MM.1S (cell line): ENCODE measurements at places on chromosomes 1 and 21.
A peak's percentile ranks its signal among the peaks of the same experiment; 100 is the strongest.

GRCh38 chr1:153513023-153513422 is 22.8 kb downstream of the S100A6 start:
- DNase-seq = no peak

GRCh38 chr1:41698916-41699860 is 214.7 kb upstream of the EDN2 start:
- peak; percentile 99 for DNase-seq

DNA sequence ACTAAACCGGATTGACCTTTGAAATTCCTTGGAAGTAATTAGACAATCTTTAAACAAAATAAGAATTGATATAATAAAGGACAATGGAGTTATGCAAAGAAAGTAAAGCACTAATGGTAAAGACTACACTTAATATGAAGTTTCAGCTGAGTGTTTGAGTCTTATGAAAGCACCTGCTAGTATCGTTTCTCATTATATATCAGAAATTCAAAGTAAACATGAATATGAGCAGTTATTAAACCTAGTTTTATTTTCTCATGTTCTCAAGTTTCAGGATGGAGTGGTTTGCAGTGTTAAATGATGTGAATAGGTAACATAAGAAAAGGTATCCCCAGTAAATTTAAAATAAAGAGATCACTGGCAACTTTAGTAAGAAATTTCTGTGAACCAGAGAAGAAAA is 188.6 kb downstream of the ZP4 start:
- peak; percentile 78 for DNase-seq

- DNase-seq = no peak
Measured at GRCh38 chr1:203581841-203582240, 44.8 kb upstream of the ATP2B4 start.

GRCh38 chr1:84525779-84526178 is 19.4 kb upstream of the GNG5 start:
- no peak for DNase-seq

DNA sequence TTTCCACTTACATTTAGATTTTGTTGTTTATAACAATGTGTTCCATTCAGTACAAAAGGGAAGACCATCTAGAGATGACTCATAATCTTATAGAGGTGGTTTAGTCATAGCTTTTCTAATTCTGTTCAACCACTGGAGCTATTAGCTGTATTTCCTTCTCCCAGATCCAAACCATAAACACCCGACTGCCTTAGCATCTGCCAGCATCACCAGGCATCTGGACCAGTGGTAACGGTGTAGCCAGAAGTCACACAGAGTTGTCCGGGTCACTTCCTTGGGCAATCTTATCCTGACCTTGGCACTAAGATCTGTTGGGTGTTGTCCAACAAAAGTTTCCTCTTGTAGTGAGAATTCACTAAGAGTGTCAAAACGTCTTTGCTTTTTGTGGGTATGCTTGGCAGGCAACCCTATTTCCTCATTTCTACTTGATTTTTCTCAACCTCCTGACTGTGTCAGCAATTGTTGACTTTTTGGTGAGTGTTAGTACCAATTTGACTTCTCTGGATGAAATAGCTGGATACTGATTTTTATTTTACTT is 372.1 kb upstream of the B3GALT2 start:
- DNase-seq = no peak

DNA sequence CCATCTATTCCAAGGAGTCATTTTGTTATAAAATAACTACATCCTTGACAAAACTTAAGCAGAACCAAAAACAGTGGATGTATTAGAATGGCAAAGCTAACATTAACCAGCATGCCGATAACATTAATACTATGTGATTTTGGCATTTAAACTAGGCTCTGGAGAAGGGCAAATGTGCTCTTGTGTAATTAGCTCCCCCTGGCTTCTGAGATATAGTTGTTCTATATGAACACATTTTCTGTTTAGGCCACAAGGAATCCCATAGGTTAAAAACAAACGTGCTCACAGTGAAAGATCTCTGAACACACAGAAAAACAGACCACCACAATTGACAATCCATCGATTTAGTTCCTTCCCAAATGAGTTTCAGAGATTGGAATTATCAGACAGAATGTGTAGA is 57.4 kb upstream of the TARS2 start:
- peak; percentile 43 for DNase-seq

- no peak for DNase-seq
Measured at GRCh38 chr1:248792342-248792741, 33.4 kb downstream of the SH3BP5L start.

DNA sequence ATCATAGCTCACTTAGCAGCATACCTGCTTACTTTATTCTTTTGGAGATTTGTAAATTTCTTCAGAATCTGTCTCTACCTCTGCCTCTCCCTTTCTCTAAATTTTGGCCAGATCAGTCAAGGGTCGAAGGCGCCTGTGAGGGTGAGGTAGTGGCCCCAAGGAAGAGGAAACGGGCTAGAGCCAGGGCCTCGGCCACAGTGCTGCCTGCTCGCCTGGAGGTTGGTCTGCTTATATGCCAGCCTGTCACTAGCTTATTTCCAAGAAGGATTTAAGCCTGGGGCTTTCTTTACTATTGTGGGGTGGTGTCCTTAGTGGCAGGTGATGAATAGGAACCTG is 19.6 kb downstream of the PEX14 start:
- DNase-seq = no peak

- no peak for DNase-seq
Measured at GRCh38 chr1:92790081-92790480, 5.2 kb upstream of the EVI5 start.

DNA sequence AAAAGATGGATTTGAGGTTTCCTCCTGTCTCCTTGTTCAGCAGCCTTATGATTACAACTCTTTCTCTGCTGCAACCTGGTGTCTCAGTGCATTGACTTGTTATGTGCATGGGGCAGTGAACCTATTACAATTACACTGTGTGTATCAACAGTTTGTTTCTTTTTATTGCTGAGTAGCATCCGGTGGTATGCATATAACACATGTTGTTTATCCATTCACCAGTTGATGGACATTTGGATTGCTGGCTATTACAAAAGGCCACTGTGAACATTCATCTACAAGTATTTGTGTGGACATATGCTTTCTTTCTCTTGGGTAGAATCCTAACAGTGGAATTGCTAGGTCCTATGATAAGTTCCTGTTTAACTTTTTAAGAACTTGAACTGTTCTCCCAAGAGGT is 65.9 kb downstream of the FMO4 start:
- DNase-seq = no peak

DNA sequence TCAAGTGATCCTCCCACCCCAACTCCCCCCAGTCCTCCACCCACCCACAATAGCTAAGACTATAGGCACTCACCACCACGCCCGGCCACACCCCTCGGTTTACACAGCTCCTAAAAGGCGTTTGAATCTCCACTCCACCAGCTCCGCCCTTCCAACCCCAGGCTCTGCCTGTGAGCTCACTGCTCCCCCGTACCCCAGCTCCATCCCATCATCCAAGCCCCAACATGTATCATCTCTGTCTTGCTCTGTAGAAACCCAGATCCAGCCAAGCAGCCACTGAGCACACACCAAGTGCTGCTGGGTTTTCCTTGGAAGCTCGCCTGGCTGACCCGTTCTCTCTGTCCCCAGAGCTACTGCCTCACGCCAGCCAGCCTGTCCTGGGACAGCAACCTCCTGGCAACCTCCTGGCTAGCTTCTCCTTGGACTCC is 12.0 kb upstream of the S100A2 start:
- no peak for DNase-seq

GRCh38 chr1:117710710-117711109 is 104.9 kb downstream of the TENT5C start:
- DNase-seq = no peak

GRCh38 chr1:23793018-23793781 is 2.3 kb downstream of the LYPLA2 start:
- DNase-seq = no peak

GRCh38 chr21:39125752-39126485 is 57.3 kb downstream of the PSMG1 start:
- peak; percentile 31 for DNase-seq

DNA sequence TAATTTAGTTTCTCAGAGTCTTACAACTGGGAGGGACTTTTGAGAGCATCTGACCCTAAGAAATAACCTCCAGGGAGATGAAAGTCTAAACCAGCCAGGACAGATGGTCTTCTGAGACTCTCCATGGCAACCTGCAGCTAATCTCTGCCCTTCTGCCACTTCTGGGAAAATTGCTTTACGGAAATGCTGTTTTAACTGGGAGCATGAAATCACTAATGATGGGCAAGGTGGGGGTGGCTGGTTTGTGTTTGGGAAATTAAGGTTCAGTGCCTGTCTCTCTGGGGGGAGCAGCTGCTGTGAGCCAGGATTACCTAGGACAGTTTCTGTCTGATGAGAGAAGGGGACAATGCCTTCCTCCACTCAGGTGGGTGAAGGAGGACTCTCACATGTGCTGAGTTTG is 33.2 kb downstream of the ROR1 start:
- no peak for DNase-seq

- DNase-seq = peak; percentile 82
Measured at GRCh38 chr1:168509875-168510791, 33.7 kb downstream of the XCL2 start.

- DNase-seq = no peak
Measured at GRCh38 chr1:17155257-17155920, 36.1 kb upstream of the PADI2 start.

GRCh38 chr21:29697555-29698193 is 242.1 kb downstream of the GRIK1 start:
- no peak for DNase-seq

- no peak for DNase-seq
Measured at GRCh38 chr1:244174922-244175521, 123.9 kb downstream of the ZBTB18 start.

DNA sequence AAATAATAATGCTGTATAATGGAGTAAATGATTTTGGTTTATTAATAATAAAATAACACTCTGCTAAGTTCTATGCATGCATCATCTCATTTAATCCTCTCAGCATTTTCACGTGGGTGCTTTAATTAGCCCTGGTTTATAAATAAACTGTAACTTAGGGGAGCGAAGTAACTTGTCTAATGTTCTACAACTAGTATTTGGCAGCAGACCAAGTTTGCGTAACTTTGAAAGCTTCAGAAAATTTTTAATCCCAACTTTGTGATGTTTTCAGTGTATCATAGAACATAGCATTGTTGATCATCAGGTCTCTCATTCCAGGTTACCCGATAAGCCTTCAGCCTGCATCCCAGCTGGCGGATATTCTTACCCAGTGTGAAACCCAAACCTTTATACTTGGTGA is 322.4 kb upstream of the SGIP1 start:
- DNase-seq = no peak

- no peak for DNase-seq
Measured at GRCh38 chr1:111202707-111203623, 2.5 kb upstream of the DENND2D start.

DNA sequence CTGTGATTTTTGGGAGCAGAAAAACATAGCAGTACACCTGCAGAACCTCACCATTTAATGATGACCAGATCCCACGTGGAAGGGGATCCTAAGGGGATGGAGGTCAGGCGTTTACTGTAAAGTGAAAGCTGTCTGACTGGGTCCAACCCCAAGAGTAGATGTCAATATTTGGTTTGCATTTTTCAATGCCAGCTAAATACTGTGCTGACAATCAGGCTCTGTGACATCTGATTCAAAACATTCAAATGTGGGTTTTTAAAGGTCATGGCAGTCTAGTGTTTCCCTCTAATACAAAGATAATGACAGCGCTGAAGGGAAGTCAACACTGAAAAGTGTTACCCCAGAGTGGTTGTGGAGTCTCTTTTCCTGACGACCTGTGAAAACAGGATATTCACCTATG is 68.1 kb downstream of the SPAG17 start:
- DNase-seq = no peak

DNA sequence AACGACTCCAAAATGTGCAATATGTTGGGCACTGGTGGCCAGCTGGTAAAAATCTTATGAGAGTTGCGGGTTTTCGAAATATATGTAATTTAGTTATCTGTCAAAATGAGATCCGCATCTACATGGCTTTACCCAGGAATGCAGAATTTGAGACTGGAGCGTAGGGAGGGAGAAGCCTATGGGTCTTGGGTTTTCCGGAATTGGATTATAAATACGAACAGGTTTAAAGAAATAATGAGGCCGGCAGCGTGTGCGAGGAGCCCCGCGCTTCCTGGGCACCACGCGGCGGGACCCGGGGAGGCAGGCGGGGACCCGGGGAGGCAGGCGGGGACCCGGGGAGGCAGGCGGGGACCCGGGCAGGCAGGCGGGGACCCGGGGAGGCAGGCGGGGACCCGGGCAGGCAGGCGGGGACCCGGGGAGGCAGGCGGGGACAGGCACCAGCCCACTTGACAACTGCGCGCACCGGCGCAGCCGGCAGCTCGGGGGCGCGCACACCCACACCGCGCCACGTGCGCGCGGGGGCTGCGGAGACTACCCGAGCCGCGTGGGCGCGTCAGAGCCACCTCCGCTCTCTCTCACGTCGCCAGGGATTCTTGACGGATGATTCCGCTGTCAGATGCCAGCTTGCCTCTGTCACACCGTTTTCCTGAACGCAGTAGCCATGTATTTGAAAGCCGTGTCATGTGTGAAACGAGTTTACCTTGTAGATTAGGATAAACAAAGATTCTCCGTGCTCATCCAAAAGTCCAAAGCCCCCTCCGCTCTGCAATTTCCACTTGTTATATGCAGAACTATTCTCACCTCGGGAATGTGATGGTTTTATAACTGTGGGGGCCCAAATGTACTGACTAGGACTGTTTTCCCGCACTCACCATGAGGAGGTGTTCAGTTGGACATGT is 54.3 kb upstream of the HNRNPU start:
- peak; percentile 28 for DNase-seq

- peak; percentile 34 for DNase-seq
Measured at GRCh38 chr1:43858324-43858723, 75.3 kb upstream of the ARTN start.

- DNase-seq = no peak
Measured at GRCh38 chr1:74522148-74522547, 9.7 kb upstream of the LRRC53 start.

DNA sequence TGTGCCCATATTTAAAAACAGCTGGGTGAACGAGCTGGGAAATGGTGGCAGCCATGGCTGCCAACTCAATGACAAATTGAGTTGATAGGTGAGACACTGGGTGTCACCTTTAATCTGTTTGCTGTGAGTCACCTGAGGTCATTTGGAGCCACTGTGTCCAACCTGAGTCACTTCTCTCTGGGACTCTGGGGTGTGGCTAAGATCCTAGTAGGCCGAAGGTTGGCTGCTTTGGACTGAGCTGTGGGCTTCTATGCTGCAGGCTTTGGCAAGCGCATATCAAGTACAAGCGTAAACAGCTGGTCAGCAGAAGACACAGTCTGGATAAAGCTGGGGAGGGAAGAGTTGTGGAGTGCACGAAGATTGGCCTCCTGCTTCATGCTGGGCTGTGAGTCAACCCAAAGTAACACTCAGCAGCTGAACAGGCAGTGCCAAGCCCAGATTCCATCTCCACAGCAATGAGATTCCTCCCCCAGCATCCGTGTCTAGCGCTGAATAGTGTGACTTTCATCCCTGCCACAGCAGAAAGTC is 24.0 kb downstream of the TEX35 start:
- DNase-seq = no peak

DNA sequence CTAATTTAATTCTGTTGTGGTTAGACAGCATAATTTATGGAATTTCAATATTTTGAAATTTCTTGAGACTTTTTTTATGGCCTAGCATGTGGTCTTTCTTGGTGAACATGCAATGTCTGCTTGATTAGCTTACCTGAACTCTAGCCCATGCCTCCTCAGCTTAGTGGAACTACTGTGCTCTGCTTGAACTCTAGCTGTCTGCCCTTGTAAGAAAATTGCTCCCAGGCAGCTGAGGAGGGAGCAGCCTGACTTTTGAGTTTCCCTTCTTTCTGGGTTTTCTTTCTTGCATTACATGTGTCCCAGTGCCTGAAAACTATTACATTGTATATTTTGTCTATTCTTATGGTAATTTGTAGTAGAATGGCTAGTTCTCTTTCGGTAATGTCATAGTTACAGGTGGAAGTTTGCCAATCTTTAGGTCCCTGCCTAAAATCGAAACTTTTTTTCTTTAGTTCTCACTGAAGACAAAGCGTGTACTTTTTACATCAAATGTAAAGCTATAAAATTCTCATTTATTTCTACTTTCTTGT is 105.3 kb downstream of the MAST2 start:
- no peak for DNase-seq
